ENCODE measurements at places on chromosomes 4 and X.

DNA sequence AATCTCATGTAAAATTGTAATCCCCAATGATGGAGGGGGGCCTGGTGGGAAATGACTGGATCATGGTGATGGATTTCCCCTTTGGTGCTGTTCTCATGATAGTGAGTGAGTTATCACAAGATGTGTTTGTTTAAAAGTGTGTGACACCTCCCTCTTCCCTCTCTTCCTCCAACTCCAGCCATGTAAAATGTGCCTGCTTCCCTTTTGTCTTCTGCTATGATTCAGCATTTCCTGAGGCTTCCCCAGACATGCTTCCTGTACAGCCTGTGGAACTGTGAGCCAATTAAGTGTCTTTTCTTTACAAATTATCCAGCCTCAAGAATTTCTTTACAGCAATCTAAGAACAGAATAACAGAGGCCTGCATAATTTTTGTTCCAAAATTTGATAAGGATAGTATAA is 85.2 kb downstream of the ANAPC10 start:
- no peak for DNase-seq

DNA sequence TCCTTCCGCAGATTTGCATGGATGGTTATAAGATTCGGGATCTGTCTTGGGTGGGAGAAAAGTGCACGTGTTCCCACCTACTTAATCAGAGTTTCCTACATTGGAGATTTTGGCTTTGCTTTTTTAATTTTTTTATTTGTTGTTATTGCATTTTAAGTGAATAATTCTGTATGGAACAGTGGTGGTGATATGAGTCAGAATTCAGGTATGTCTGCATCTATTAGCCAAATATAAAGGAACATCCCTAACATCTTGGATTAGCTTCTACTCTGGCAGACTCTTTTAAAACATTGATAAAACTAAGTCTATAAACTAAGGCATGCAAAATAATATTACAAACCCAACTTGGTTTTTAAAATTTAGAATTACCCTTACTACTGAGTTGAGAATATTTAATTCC is 659.8 kb upstream of the EPHA5 start:
- DNase-seq = no peak

DNA sequence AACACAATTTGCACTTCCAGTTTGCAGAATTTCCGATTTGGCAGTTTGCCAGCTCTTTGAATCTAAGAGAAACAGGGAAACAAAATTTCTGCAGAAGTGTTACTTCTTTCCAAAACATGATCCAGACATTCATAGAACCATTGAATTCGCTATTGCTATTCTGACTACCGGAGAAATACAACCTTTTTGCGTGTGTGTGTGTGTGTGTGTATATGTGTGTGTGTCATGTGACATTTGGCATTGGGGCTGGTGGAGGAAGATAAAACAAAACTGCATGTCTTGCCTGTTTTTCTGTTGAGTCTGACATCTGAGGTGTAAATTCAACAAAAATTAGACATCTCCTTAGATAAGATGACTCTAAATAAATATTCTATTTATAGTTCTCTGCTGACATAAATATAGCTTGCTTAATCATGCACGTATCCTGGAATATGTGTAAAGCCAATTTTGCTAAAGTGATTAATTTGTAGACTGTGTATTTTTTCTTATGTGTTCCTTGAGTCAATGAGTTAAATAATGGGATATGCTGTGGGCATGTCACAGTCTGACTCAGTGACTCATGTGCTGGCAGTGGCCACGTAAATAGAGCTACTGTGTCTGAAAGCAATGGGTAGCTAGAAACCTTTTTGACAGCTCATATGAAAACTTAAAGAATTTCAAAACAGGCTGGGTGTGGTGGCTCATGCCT is 98.9 kb downstream of the HPGD start:
- no peak for DNase-seq

DNA sequence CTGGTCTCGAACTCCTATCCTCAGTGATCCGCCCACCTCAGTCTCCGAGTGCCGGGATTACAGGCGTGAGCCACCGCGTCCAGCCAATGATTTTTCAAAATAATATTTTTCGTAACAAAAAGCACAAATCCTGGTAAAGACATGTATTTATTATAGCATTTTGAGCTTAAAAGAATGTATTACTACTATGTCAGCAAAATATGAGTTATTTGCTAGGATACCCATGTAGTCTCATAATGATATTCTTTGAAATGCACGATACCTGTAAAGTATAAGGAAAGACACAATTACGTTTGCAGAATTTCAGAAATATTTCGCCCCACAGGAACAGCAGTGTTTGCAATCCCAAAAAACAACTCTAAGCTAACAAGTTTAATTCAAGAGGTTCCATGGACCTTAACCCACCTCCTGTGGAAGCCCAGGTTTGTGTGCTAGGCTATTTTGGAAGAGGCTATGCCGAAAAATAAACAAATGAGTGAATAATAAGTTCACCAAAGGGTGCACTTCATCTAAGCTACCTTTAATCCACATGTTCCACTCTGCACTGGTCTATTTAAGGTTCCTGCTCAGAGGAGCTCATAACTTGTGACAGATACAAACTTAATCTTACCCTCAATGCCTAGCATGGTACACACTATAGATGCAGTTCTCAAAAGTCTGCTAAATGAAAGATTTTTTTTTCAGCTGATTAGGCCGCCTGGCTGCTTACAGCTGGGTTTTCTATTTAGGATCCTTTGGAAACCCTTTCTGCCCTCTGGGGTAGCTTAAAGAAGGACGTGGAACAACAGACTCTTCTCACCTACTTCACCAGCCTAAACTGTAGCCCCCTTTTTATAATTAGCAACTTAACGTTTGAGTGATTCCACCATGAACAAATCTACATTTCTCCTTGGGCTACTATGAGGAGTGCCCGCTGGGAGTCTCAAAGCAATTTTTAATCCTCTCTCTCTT is 5.0 kb downstream of the FRYL start:
- DNase-seq = no peak

DNA sequence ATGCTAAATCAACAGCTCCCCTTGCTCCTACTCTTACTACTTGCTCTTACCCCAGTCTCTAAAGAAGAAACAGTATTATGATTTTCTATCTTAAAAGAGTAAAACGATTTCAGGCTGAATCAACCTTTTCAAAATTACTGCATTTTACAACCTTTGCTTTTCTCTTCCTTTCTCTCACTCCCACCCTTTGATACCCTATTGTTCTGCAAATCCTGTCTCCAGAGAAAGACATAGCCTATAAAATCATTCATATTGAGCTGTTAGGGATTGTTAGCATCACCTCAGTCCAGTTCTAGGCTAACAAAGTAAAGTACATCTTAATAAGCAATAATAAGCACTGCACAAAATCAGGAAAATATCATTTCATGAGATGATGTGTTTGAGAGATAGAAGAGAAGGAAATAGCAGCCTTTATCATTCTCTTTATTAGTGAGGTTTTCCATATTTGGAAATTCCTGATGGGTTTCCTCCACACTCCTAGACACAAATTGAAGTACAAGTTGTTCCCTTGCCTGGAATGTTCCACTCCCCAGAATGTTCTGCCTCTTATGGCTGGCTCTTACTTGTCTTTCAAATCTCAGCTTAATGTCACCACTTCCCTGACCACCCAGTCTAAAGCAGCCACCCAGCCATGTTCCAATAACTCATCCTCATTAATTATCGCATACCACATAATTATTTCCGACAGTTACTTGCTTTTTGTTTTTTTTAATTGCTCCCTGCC is 219.7 kb downstream of the PALLD start:
- DNase-seq = no peak

- no peak for DNase-seq
Observed at GRCh38 chr4:183469285-183469684, 24.8 kb downstream of the CDKN2AIP start.

- no peak for DNase-seq
Observed at GRCh38 chrX:27622883-27623282, 32.7 kb downstream of the DCAF8L2 start.

DNA sequence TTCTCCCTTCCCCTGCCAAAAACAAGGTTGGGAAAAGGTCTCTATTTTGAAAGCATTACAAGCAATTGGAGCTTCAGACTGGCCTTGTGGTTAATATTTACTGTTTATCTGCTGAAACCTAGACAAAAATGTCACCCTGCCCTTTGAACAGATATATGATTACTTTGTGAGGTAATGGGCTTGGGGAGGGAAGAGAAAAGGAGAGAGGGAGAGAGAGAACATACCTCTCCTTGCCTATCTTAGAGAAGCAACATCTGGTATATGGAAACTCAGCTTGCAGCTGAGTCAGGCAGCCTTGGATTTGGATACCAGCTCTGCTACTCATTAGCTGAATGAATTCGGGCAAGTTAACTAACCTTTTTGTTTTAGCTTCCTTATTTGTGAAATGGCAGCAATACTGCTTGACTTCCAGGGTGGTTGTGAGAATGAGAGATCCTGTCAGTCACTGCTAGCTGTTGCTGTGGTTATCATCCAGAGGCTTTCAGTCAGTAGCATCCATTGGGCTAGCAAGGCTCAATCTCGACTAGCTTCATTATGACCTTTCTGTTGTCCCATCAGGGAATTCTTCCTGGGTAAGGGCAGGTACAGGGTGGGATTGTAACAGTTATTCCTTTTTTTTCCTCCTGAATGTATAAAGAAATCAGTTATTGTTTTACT is 41.1 kb downstream of the ZFX start:
- DNase-seq = no peak

- no peak for DNase-seq
Observed at GRCh38 chr4:146508229-146508939, 13.4 kb downstream of the SLC10A7 start.

DNA sequence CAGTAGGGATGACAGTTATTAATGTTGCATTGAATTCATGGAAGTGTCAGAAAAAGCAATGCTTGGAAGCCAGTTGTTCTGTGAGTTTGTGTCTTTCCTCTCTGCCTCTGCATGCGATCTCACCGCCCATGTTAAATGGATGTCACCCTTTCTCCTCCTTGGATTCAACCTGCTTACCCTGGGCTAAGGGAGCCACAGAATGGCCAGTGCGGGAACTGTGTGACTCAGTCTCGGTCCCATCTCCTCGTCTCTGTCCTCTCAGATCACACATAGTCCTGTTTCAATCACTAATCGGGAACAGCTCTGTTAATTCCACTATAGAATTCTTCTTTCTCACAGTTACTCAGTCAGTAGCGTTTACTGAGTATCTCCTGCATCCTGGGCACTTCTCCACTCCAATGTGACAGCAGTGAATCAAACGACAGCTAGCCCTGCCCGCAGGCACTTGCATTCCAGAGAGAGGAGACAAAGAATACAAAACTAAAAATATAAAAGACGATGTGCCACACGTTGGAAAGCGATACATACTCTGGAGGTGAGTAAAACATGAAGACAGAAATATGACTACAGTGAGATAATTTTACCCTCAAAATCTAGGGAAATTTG is 53.6 kb upstream of the TLR3 start:
- DNase-seq = peak; percentile 27

- peak; percentile 55 for DNase-seq
Observed at GRCh38 chrX:119398974-119399771, at the start of gene SLC25A43. SLC25A43 (plus strand) TSS chrX:119399336; CDS start chrX:119399404, 68 bp downstream.
